ENCODE measurements at places on chromosomes 6 and 20.

- DNase-seq = no peak
Measured at GRCh38 chr6:93040375-93040774, 379.0 kb downstream of the EPHA7 start.

DNA sequence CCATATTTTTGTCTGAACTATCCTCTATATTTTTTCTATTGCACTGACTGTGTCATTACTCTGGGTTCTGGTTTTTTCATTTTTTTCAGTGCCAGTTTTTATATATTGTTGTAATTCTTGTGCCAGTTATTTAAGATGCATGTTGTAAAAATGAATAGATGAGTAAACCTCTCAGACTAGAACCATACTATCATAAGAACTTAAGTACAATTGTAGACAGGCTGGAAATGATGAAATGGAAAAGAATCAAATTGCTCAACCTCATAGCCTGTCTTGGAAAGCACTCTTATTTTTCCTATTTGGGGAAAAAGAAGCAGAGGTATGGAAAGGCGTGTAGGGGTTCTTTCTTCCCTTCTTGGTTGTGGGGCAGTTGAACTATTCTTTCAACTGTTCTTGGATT is 30.2 kb downstream of the PANK2 start:
- DNase-seq = no peak

GRCh38 chr20:41654292-41654691 is 36.1 kb upstream of the CHD6 start:
- DNase-seq = no peak

DNA sequence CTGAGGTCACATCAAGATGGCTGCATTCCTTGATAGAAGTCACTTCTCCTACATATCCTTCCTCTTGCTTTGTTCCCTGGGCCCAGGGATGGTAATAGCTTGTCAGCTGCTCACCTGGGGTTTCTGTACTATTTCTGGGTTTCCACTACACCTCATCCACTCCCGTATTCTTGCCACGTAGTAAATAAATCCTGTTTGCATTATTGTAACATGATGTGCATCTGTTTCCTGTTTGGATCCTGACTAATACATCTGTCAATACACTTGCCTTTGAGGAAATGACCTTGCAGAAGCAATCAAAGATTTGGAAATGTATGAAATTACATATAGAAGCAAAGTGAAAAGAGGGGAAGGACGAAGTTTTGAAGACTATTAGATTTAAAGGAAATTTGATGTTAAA is 619.0 kb downstream of the PHF3 start:
- DNase-seq = no peak
